NCI-H748 treated with DMSO at 0.1 percent for 48 hours (cell line): ENCODE measurements at places on chromosomes 6 and 20.

DNA sequence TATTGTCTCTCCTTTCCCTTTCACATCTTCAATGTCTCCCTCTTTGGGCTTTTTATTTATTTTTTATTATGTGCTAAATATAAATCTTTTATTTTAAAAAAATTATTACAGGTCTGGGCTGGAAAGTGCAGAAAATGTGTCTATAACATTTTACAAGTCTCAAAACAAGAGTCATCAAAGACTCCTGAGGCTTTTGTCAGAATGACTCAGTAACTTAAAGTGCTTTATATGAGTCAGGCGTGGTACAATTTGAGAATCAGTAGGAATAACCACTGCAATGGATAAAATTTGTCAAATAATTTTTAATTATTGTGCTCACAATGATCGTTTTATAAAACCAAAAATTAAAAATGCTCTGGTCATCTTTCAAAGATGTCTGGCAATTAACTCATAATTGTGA is 193.9 kb downstream of the MMUT start:
- DNase-seq: no peak

- no peak for DNase-seq
Measured at GRCh38 chr20:25353747-25354705, 36.6 kb downstream of the ABHD12 start.

DNA sequence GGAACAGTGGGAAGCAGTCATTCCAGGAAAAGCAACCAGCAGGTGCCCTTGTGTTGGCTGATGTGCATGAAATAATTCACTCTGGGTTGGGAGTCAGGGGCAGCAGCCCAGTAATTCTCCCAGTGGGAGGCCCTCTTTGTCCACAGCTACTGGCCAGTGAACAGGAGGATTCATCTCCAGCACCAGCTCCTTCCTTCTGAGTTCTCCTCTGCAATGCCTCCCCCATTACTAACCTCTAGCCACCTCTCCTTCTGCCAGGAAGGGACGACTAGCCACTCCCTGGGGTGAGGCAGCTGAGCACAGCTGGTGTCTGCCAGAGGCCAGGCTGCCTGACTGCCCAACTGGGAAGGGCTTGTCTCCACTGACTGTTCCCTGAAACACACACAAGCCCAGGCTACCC is 12.5 kb upstream of the R3HDML start:
- DNase-seq: no peak

DNA sequence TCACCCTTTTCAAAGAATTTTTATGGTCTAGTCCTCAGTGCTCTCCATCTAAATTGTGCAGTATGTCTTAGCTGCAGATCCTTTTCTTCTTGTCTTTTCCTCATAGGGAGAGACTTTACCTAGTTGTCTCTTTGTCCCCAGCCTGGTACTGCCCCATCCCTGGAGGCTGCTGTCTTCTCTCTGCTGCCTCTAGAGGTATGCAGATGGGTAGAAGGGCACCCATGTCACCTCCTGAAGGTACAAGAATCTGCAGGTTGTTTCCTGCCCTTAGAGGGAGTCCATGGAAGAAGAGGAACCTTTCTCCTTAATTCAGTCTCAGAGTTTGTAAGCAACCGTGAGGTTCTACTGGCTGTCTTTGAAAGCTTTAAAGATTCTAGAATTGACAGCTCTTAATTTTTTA is 39.1 kb downstream of the MCM8 start:
- no peak for DNase-seq

GRCh38 chr6:158785036-158785435 is 34.1 kb downstream of the EZR start:
- no peak for DNase-seq

DNA sequence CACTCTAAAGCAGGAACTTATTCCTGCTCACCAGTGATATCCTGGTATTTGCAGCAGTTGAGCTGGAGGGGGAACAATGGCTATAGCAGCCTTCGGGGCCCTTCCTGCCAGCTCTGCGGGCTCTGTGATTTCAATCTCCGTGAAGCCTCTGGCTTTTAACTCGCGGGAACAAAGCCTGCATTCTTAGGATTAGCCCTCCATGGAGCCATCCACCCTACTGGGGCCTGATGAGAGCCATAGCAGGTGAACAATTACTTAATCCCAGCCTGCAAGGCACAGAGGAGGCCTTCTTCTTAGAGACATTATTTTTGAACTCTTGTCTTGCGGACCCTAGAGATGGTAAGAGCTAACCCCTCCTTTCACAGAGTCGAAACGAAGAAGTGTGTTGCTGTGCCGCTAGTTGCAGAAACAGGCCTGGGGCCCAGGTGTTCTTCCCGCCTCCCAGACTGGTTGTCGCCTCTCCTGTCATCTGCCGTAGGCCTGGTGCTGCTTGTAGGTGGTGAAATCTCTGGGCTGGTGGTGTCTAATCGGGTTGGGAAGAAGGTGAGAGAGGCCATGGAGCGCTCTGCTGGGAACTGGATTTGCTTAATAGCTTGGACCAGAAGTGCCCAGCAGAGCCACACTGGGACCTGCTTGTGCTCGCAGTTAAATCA is 9.7 kb downstream of the GHRH start:
- DNase-seq: no peak

DNA sequence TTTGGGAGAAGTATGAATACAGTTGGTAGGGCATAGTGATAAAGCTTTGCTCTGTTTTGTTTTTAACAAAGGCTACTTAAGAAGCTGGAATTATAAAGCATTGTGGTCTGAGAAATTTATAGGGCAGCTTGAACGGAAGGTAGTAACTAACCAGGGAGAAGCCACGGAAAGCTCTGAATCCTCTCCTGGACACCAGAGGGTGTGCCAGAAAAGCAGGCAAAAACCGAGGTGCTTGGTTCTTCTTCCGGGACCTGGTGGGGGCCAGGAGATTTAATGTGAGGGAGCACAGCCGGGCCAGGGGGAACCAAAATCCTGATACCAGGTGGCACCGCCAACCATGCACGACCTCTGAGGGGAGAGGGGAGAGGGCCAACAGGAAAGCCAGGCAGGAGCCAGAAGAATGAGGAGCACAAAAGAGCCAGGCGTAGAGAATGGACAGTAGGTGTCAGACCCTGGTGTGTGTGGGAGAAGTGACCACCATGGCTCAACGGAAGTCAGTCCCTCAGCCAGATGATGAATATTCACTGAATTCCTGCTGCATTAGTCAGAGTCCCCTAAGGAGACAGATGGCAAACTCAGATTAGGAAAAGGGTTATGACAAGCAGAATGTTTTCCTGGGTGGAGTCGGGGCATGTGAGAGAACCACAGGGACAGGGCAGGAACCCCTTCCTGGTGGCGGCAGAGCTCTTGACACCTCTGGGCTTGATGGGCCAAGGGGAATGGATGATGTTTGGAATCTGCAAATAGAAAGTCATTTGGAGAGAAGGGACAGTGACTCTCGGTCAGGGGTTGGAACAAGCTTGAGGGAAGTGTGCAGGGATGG is 262.3 kb downstream of the ZNF217 start:
- DNase-seq: no peak

GRCh38 chr6:41023114-41023513 is 15.9 kb downstream of the UNC5CL start:
- no peak for DNase-seq

- no peak for DNase-seq
Measured at GRCh38 chr6:163165155-163165910, 249.2 kb upstream of the QKI start.

GRCh38 chr20:20139403-20139802 is 87.1 kb downstream of the CFAP61 start:
- DNase-seq: no peak

GRCh38 chr6:168121303-168121665 is 42.3 kb upstream of the FRMD1 start:
- DNase-seq: no peak

GRCh38 chr6:34047913-34048867 is 97.7 kb downstream of the GRM4 start:
- no peak for DNase-seq

DNA sequence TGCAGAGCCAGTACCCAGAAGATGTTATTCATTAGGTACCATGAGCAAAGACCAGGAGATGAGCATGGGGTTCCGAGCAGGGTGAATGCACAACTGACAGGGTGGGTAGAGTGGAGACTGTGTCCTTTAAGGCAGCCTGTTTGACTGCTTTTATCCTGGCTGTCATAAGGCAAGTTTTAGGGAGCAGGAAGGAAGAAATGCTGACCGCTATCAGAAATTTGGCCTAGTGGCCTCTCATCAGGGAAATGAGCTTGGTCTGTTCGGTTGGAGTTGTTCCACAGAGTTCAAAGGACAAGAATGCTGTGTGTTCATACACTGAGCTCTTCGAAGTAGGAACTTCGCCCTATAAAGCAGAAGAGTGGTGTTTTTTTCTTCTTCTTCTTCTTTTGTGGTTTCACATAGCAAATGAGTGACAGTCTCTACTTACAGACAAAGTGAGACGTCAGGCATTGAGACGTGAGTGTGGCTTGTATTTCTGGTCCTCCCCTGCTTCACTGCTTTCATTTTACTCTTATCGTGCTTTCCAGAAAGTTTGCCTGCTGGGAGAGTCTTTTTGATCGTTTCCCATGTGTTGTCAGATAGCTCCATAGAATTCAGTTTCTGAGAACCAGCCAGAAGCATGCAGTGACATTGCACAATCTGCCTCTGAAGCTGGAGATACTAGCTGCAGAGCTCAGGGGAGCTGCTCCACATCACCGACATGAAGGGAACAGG is at the start of gene CASS4:
Gene CASS4 (plus strand): TSS at position 502 of the 714 bp plus-strand sequence. CDS start 199 bp downstream, at position 701.
- DNase-seq: no peak

DNA sequence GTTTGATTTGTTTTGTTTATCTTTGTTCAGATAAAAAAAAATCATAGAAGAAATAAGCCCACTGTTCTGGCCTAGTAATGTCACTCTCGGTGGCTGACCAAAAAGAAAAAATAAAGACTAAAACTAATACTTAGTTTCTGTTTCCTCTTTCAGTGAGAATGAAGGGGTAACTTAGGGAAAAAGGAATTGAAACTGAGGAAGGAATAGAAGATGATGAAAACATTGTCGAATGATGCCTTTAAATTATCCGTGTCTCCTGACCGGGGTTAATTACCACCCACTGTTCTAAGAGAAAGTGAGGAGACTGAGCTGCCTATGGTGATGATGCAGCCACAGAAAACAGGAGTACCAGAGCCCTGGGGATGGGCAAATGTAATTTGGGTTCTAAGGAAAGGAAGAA is 73.1 kb downstream of the PTCHD4 start:
- DNase-seq: no peak

DNA sequence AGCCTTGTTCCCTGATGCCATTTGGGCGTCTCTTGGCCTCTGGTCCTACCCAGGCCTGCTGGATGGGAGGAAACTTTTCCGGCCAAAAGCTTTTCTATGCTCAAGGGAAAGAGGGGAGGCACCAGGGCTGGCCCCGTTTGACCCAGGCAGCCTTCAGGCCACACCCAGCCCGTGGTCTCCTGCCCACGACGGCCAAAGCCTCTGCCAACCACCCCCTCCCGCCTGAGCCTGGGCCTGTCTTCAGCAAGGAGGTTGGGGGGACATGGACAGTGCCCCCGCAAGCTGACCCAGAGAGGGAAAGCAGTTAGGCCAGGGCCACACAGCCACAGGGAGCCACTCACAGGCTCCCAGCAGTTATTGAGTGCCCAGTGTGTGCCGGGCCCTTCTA is 49.5 kb downstream of the SRC start:
- no peak for DNase-seq

DNA sequence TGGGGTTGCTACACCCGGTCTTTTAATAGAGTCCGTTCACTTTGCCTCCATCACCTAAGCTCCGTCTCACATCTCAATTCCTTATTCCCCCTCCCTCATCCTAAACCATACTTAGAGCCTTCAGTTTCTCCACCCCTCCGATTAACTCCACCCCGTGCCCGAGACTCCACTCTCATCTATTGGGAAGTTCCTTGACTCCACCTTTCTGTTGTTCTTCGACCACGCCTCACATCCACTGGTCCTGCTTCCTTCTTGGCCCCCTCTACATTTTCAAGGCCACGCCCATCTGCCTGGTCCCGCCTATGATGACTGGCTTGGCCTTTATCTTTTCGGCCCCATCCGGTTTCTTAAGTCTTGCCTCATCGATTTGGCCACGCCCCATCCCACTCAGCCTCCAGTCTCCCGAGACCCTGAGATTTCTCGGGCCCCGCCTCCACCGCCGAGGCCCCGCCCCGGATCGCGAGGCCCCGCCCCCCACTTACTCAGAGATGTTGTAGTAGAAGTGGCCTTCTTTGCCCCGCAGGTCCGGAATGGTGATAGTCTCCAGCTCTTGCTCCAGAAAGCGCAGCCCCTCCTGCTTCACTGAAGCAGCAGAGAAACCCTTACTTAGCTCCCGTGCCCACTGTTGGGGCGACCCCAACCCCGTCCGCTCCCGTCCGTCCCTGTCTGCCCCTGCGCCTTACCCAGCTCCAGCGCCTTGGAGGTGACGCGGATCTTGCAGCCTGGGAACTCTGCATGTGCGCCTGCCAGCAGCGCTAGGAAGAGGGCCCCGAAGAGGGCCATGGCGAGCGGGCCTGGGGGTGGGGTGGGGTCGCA is 1.1 kb downstream of the PLTP start:
- no peak for DNase-seq

DNA sequence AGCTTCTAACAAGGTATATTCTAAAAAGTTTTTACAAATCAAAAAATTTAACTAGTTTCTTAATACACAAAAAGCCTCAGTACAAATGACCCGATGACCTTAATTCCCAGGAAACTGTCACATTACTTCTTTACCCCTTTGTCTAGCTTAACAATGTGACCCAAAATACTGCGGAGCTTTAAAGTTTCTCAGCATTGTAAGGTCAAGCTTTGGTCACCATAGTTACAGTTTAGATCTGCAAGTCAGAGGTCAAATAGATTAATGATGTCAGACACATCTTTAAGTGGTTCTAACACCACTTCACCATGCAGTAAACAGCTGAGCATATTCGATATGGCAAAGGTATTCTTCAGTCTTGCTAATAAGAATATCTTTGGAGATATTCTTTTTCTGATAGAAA is 36.8 kb upstream of the FLRT3 start:
- peak; percentile 30 for DNase-seq

- no peak for DNase-seq
Measured at GRCh38 chr6:11294228-11294627, 61.8 kb upstream of the NEDD9 start.

GRCh38 chr6:95578106-95578410 is 723 bp downstream of the MANEA start:
- DNase-seq: no peak

DNA sequence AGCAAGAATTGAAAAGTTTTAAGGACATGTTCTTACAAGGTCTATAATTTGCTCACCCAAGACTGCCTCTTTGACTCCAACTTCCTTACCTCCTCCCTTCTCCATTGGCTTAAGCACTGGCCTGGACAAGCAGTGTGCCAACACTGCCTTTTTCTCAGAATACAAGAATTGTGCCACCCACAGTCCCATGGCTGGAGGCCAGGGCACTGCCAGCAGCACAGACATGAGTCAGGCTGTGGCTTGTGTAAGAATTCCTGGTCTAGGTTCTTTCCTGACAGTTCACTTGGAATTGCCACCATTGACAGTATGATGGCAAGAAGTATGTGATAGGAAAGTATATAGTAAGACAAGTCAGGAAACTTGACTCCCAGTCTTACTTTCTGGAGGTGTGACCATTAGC is 202.7 kb upstream of the MARCKS start:
- DNase-seq: no peak

GRCh38 chr6:13048113-13048512 is 280.2 kb downstream of the TBC1D7 start:
- DNase-seq: no peak
